Esophagus (tissue), 2 donors: ENCODE measurements at places on chromosomes 16 and 17. TPM values are rescaled to one million over a fixed set of nuclear protein-coding genes. Genes with fewer than 3 reads are reported as not detected.

The SEPTIN1 gene
- polyA plus RNA-seq, result 3.5 TPM

The SEZ6 gene
- not detected for polyA plus RNA-seq

The TEX19 gene
- polyA plus RNA-seq, result not detected

The GDPD1 gene
- polyA plus RNA-seq, result 0.44 TPM

The VMO1 gene
- 1.3 TPM for polyA plus RNA-seq

The MMP25 gene
- polyA plus RNA-seq, result 0.51 TPM

The CSHL1 gene
- not detected for polyA plus RNA-seq

The HBM gene
- not detected for polyA plus RNA-seq

The DPEP2 gene
- 0.41 TPM for polyA plus RNA-seq

The ANKRD40CL gene
- polyA plus RNA-seq, result not detected

The PLD6 gene
- polyA plus RNA-seq, result 1.2 TPM

The KRTAP2-3 gene
- 0.10 TPM for polyA plus RNA-seq

The PDPR gene
- 5.2 TPM for polyA plus RNA-seq

The NXPH3 gene
- 2.2 TPM for polyA plus RNA-seq

The PCGF2 gene
- 9.4 TPM for polyA plus RNA-seq

The ASGR1 gene
- 0.84 TPM for polyA plus RNA-seq

The UTS2R gene
- polyA plus RNA-seq, result not detected

The GAS2L2 gene
- 0.01 TPM for polyA plus RNA-seq

The HSD17B2 gene
- 9.5 TPM for polyA plus RNA-seq

The HLF gene
- polyA plus RNA-seq, result 12.7 TPM

The PKMYT1 gene
- polyA plus RNA-seq, result 20.7 TPM

The ZFP3 gene
- polyA plus RNA-seq, result 1.5 TPM

The TBX6 gene
- 6.2 TPM for polyA plus RNA-seq

The COPS3 gene
- polyA plus RNA-seq, result 58.3 TPM

The TPSB2 gene
- 5.7 TPM for polyA plus RNA-seq

The CCL1 gene
- polyA plus RNA-seq, result not detected

The C16orf54 gene
- 0.33 TPM for polyA plus RNA-seq

The TVP23C gene
- polyA plus RNA-seq, result 7.0 TPM

The TCAP gene
- 0.88 TPM for polyA plus RNA-seq

The PYDC1 gene
- polyA plus RNA-seq, result not detected

The ZPBP2 gene
- polyA plus RNA-seq, result not detected

The KIF22 gene
- polyA plus RNA-seq, result 57.9 TPM

The KRT36 gene
- 0.10 TPM for polyA plus RNA-seq

The CD300LG gene
- polyA plus RNA-seq, result 0.48 TPM

The RAMP2 gene
- 13.5 TPM for polyA plus RNA-seq

The PRKAR1A gene
- 55.8 TPM for polyA plus RNA-seq

The RND2 gene
- polyA plus RNA-seq, result 0.54 TPM

The MT3 gene
- 0.96 TPM for polyA plus RNA-seq

The ARL5C gene
- polyA plus RNA-seq, result not detected

The ARL17A gene
- 2.0 TPM for polyA plus RNA-seq

The FAM171A2 gene
- polyA plus RNA-seq, result 1.2 TPM

The SEPTIN12 gene
- 0.07 TPM for polyA plus RNA-seq

The RNU2-1 gene
- polyA plus RNA-seq, result not detected

The SAMD14 gene
- polyA plus RNA-seq, result 0.37 TPM

The AOC2 gene
- polyA plus RNA-seq, result 0.86 TPM

The ZNHIT3 gene
- polyA plus RNA-seq, result 14.7 TPM

The NPIPA8 gene
- 7.2 TPM for polyA plus RNA-seq

The FAM20A gene
- 4.3 TPM for polyA plus RNA-seq

The EDC4 gene
- polyA plus RNA-seq, result 27.7 TPM

The SPATA32 gene
- polyA plus RNA-seq, result not detected

The PRSS22 gene
- polyA plus RNA-seq, result 109 TPM

The SMTNL2 gene
- 0.53 TPM for polyA plus RNA-seq

The C17orf113 gene
- polyA plus RNA-seq, result 0.39 TPM

The CBLN1 gene
- polyA plus RNA-seq, result 0.26 TPM

The LAT gene
- polyA plus RNA-seq, result 13.6 TPM

The IL17C gene
- 0.07 TPM for polyA plus RNA-seq
